ENCODE measurements at places on chromosomes 6 and 20.

DNA sequence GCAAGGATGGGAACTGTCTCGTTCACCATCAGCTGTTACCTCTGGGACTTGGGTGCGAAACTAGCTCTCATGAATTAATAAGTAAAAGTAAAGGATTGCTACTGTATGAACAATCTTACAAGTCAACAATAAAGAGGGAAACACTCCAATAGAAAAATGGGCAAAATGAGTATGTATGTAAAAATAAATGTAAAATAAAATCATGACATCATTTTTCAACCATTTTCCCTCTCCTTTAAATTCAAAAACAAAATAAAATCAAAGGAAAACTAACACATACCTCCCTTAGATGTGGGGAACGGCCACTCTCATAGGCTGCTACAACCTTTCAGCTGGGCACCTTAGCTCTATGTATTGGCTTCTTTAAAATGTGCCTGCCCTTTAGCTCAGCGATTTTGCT, 389.7 kb upstream of the ARID1B start:
- no peak for DNase-seq

DNA sequence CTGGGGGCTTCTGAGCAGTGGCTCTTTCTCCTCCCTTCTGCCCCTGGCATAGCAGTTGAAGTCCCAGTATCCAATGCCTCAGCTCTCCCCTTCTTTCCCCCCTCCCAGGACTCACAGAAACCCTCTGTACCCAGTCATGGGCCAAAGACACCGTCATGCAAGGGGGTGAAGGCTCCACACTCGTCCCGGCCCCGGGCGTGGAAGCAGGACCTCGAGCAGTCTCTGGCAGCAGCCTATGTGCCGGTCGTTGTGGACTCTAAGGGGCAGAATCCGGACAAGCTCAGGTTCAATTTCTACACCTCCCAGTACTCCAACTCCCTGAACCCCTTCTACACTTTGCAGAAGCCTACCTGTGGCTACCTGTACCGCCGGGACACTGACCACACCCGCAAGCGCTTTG, 10.4 kb upstream of the GUCA1A start:
- DNase-seq, result no peak

GRCh38 chr6:33305052-33305451, 6.3 kb upstream of the RGL2 start:
- DNase-seq, result no peak

- peak; percentile 19 for DNase-seq
Measured at GRCh38 chr20:14178952-14179351, 158.5 kb downstream of the FLRT3 start.
